ENCODE measurements at places on chromosomes 13 and 19. TPM values are rescaled to one million over a fixed set of nuclear protein-coding genes. Genes with fewer than 3 reads are reported as not detected.

Gene ITGBL1
- not detected for polyA plus RNA-seq

Gene EID2B
- polyA plus RNA-seq, result 0.99 TPM

Gene CYP4F8
- polyA plus RNA-seq, result not detected

Gene SELENOV
- polyA plus RNA-seq, result 0.32 TPM

Gene C1QTNF9B
- 0.19 TPM for polyA plus RNA-seq

Gene ILF3
- 37.3 TPM for polyA plus RNA-seq

Gene PNMA8B
- polyA plus RNA-seq, result 1.3 TPM

Gene BRME1
- polyA plus RNA-seq, result 3.5 TPM

Gene TUBB4A
- 5.8 TPM for polyA plus RNA-seq

Gene FUZ
- polyA plus RNA-seq, result 4.1 TPM

Gene NECTIN2
- polyA plus RNA-seq, result 75.8 TPM

Gene SLC7A9
- polyA plus RNA-seq, result 20.8 TPM

Gene BST2
- 53.2 TPM for polyA plus RNA-seq

Gene C19orf67
- 0.07 TPM for polyA plus RNA-seq

Gene RNF113B
- not detected for polyA plus RNA-seq

Gene ZNF177
- polyA plus RNA-seq, result not detected

GRCh38 chr19:31272583-31273106 lies 76.6 kb downstream of the TSHZ3 start:
- no peaks in the 10 kb centered on the region for H3K4me1 ChIP-seq
- no peak overlapping the region for H3K27ac ChIP-seq
- no peaks in the 10 kb centered on the region for H3K27me3 ChIP-seq
- no peak for DNase-seq

- H3K27me3 ChIP-seq, result no peaks in the 10 kb centered on the region
- H3K4me1 ChIP-seq, result peaks cover 6% of the 10 kb centered on the region
- no peak for DNase-seq
- no peaks in the 10 kb centered on the region for H3K36me3 ChIP-seq
- no peak overlapping the region for H3K4me3 ChIP-seq
These were observed 390.6 kb downstream of the NDFIP2 start for GRCh38 chr13:79871594-79871993.

DNA sequence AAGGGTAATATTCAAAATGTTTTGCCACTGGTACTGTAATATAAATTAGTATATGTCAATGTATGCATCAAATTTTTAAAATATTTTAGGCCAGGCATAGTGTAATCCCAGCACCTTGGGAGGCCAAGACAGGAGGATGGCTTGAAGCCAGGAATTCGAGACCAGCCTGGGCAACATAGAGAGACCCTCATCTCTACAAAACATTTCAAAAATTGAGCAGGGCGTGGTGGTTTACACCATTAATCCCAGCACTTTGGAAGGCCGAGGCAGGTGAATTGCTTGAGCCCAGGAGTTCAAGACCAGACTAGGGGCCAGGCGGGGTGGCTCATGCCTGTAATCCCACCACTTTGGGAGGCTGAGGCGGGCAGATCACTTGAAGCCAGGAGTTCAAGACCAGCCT lies 14.1 kb upstream of the STRN4 start:
- peaks cover 15% of the 10 kb centered on the region for H3K4me1 ChIP-seq
- H3K4me3 ChIP-seq, result no peak overlapping the region
- H3K36me3 ChIP-seq, result no peaks in the 10 kb centered on the region

DNA sequence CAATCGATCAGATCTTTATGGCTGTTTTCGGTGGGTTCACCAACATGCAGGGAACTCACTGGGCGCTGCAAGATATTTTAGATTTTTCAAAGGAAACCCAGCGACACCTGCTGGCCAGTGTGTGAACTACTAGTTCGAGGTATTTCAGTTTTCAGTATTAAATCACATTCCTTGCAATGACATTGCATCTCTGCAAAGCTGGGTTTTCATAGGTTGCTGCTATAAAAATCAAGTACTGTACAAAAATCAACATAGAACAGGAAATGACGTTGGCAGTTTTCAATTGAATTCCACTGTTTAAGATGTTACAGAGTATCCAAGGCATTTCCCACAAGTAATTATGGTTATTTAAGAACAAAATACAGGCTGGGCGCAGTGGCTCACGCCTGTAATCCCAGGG lies 17.6 kb downstream of the LIG1 start:
- H3K27ac ChIP-seq, result no peak overlapping the region
- H3K27me3 ChIP-seq, result no peaks in the 10 kb centered on the region
- DNase-seq, result peak; percentile 50
- peaks cover 63% of the 10 kb centered on the region for H3K36me3 ChIP-seq
- H3K4me1 ChIP-seq, result no peaks in the 10 kb centered on the region
- H3K4me3 ChIP-seq, result no peak overlapping the region

GRCh38 chr13:28336193-28336657 lies 158.7 kb downstream of the FLT1 start:
- no peak overlapping the region for H3K4me3 ChIP-seq
- DNase-seq, result no peak

DNA sequence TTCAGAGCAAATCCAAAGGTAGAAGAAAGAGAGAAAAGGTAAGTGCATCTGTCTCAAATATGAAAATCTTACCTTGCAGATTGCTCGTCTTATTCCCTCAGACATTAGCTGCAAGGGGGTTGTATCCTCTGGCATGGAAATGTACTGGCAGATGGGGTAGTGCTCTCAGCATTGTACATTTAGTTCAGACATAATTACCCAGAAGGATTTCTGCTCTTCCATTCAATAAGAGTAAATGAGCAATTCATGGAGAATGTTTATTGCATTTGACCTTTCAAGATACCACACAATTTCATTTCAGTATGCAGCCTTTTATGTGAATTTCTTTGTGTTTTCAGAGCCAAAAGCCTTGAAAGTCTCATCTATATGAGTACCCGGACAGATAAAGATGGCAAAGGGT lies 63.8 kb downstream of the SCEL start:
- H3K4me1 ChIP-seq, result no peaks in the 10 kb centered on the region
- DNase-seq, result no peak
- no peak overlapping the region for H3K27ac ChIP-seq

DNA sequence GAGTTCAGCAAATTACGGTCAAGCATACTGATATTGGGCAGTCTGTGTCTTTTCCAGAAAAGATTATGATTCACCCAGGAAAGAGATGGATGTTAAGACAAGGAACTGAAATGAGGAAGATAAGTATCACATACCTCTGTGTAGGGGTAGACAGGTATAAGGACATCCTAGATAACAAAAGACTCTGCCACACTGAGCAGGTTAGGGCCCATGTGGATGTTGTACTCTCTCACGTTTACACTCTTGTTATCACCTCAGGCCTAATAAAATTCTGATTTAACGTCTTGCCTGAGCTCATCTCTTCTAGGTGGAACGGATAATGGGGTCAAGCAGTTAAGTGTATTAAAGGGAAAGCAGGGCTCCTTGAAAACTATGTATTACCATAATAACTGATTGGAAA lies 2480.8 kb downstream of the PCDH9 start:
- no peak overlapping the region for H3K4me3 ChIP-seq
- no peak overlapping the region for H3K27ac ChIP-seq
- H3K27me3 ChIP-seq, result no peaks in the 10 kb centered on the region
- no peak for DNase-seq
- H3K4me1 ChIP-seq, result no peaks in the 10 kb centered on the region
- H3K36me3 ChIP-seq, result no peaks in the 10 kb centered on the region

- no peak overlapping the region for H3K4me3 ChIP-seq
- DNase-seq, result no peak
- no peaks in the 10 kb centered on the region for H3K36me3 ChIP-seq
- no peaks in the 10 kb centered on the region for H3K4me1 ChIP-seq
- H3K27me3 ChIP-seq, result no peaks in the 10 kb centered on the region
These were observed 203.9 kb downstream of the COL4A1 start for GRCh38 chr13:110103026-110103425.

DNA sequence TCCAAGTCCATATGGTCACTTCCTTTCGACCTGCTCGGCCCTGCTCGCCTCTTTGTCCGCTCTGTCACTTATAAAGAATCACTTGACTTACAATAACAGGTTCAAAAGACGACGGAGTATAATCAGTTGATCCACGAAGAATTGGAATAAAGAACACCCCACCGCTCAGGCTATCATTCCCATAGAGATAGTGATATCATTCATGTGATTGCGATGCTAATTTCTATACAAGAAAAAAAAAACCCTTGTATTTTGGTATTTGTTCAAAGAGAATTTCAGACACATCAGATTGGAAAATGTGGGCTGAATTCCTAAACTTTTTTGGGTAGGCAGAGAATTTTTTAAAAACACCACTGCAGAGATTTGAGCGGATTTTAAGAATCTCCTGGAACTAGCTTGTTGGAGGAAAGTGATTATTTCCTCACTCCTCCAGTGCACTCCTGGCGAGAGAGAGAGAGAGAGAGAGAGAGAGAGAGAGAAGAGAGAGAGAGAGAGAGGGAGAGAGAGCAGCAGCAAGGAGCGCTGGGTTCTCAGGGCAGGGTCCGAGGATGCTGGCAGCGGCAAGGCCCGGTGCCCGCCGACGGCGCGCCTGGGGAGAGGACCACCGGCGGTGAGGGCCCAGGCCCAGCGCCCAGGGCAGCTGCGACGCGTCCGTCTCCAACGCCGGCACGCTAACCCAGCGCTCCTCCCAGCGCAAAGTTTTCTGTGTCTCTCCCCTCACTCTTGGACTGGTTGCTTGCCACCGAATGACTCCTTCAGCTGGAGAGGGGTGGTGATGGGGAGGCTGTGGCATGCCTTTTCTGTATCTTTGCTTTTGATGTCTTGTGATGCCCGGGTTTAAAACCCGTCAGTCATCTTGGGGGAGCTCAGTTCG lies 149.0 kb upstream of the ZNF536 start:
- peak overlapping the region; percentile 27 for H3K27ac ChIP-seq
- DNase-seq, result peak; percentile 37
- peaks cover 5% of the 10 kb centered on the region for H3K4me1 ChIP-seq
- no peaks in the 10 kb centered on the region for H3K36me3 ChIP-seq
- H3K27me3 ChIP-seq, result peaks cover 12% of the 10 kb centered on the region

- H3K27ac ChIP-seq, result no peak overlapping the region
- H3K4me1 ChIP-seq, result no peaks in the 10 kb centered on the region
- H3K36me3 ChIP-seq, result peaks cover 8% of the 10 kb centered on the region
- H3K27me3 ChIP-seq, result no peaks in the 10 kb centered on the region
- no peak overlapping the region for H3K4me3 ChIP-seq
These were observed 4.3 kb upstream of the CEACAM19 start for GRCh38 chr19:44666852-44667556.

GRCh38 chr13:98994080-98994479 lies 16.2 kb upstream of the DOCK9 start:
- no peaks in the 10 kb centered on the region for H3K36me3 ChIP-seq
- peaks cover 2% of the 10 kb centered on the region for H3K4me1 ChIP-seq
- H3K27ac ChIP-seq, result no peak overlapping the region
- H3K27me3 ChIP-seq, result no peaks in the 10 kb centered on the region

- no peak overlapping the region for H3K27ac ChIP-seq
- H3K27me3 ChIP-seq, result no peaks in the 10 kb centered on the region
- H3K4me3 ChIP-seq, result no peak overlapping the region
- no peak for DNase-seq
- no peaks in the 10 kb centered on the region for H3K4me1 ChIP-seq
These were observed 1289.2 kb upstream of the PCDH20 start for GRCh38 chr13:62704875-62705274.

DNA sequence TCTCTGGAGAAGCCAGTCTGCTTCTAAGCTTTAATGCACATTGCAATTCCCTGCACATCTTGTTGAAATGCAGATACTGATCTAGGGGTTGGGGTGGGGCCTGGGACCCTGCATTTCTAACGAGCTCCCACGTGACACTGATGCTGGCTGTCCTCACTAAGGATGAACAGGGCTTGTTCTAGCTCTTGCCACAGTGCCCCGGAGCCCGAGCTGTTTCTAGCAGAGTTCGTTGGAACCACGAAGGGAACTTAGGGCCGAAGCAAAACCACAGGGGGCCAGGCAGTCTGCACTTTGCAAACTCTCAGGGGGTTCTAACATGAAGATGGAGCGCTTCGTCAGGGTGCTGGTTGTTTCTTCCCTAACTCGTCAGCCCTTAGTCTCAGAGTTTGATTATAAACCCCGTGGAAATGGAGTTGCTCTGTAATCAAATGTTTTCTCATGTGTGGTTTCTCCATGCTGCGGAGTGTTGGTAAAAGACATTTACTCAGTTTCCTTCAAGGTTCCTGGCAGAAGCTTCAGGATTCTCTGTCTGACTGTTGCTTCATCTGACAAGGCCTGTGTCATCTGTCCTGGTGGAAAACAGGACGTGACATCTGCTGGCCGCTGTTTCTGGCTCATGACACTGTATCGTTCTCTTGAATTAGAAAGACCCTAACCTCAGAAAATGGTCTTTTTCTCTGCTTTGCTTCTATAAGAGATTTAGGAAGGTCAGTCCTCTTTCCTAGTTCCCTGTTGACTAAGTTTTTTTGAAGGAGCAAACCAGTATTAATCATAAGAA lies 221.5 kb downstream of the TEX29 start:
- no peak overlapping the region for H3K4me3 ChIP-seq
- no peak for DNase-seq
- H3K27me3 ChIP-seq, result peaks cover 5% of the 10 kb centered on the region
- H3K4me1 ChIP-seq, result no peaks in the 10 kb centered on the region

- no peak overlapping the region for H3K27ac ChIP-seq
- no peaks in the 10 kb centered on the region for H3K36me3 ChIP-seq
- no peak for DNase-seq
- H3K27me3 ChIP-seq, result no peaks in the 10 kb centered on the region
- H3K4me1 ChIP-seq, result no peaks in the 10 kb centered on the region
These were observed 18.2 kb upstream of the PTBP1 start for GRCh38 chr19:778910-779653.

DNA sequence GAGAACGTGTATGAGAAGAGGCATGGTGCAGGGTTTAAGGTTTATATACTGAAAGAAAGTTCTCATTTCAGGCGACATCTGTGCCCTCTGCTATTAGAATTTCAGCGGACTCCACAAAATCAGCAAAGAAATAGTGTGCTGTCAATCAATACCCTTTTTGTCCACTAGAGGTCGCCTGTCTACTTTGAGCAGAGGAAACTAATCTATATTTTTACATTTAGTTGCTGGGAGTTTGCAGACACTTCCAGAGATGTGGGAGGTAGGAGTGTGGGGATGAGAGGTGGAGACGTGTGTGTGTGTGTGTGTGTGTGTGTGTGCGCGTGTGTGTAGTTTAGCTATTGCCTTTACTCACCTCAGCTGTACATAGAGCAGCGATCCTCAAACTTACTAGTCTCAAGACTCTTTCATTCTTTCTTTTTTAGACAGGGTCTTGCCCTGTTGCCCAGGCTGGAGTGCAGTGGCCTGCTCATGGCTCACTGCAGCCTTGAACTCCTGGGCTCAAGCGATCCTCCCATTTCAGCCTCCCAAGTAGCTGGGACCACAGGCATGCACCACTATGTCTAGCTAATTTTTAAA lies 9.7 kb downstream of the INAFM1 start:
- H3K27me3 ChIP-seq, result no peaks in the 10 kb centered on the region
- H3K36me3 ChIP-seq, result no peaks in the 10 kb centered on the region
- H3K4me1 ChIP-seq, result no peaks in the 10 kb centered on the region
- DNase-seq, result peak; percentile 60
- H3K27ac ChIP-seq, result no peak overlapping the region

GRCh38 chr13:76164290-76164689 lies 528.2 kb downstream of the LMO7 start:
- no peak overlapping the region for H3K27ac ChIP-seq
- DNase-seq, result no peak
- H3K36me3 ChIP-seq, result no peaks in the 10 kb centered on the region

DNA sequence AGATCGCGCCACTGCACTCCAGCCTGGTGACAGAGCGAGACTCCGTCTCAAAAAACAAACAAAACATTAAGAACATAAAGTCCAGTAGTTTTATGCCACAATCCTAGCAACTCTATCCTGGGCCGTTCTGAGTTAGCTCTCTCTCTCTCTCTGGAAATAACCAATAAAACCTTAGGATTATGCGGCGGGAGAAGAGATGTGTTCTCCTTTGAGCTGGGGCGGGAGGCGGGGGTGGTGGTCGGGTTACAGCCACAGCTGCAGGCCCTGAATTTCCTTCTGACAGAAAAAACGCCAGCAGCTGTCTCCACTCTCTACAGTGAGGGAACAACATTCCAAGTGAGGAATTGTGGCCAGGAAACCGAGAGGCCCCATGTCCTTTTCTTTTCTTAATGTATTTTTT lies 9.1 kb upstream of the PNMA8A start:
- H3K4me1 ChIP-seq, result no peaks in the 10 kb centered on the region
- no peak for DNase-seq
- no peaks in the 10 kb centered on the region for H3K36me3 ChIP-seq
- no peak overlapping the region for H3K4me3 ChIP-seq
- H3K27ac ChIP-seq, result peak overlapping the region; percentile 84

All from small intestine (tissue), 16 donors.